ENCODE measurements at places on chromosomes 1 and 21.
A peak's percentile ranks its signal among the peaks of the same experiment; 100 is the strongest.

DNA sequence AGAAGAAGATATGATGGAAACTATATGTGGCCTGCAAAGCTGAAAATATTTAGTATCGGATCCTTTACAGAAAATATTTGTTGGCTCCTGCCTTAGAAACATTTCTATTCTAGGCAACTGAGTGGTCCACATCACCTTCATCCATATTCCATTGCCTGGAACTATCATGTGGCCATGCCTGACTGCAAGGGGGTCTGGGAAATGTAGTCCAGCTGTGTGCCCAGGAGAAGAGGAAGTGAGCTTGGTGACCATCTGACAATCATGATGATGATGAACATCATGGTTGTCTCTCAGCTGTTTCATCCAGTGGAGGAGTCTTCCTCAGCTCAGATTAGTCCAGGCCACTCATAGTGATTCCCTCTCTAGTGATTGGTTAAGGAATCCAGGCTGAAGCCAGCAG is 61.8 kb upstream of the IFNLR1 start:
- DNase-seq: peak; percentile 14
- H3K4me3 ChIP-seq: no peak overlapping the region
- H3K27me3 ChIP-seq: no peaks in the 10 kb centered on the region
- no peaks in the 10 kb centered on the region for H3K36me3 ChIP-seq
- H3K27ac ChIP-seq: no peak overlapping the region

DNA sequence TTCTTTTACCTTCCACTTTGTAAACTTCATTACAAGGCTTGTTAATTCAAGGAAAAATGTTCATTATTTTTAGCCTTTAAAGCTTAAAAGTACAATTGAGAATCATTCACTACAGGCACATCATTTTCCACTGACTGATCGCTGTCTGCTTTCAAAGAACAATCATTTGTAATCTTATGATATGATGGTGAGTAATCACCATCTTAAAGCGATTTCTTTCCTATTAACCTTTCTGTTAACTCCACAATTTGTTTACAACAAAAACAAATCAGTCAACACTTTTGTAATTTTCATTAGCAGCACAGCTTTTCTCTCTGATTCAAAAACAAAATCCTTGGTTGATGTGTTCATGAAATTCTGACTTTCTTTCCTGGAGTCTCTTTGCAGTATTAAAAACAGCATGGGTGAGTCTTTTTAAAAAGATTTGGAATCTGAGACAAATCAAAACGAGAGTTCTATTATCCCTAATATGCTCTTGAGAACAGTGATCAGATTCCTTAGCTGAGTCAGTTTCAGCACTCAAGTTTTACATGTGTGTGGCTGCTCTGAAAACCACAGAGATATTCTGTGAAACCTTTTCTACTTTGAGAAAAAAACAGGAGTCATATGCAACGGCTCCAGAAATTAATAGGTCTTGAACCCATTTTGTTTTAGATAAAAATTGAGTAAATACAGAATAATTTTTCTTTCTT is 145.8 kb upstream of the TMPRSS15 start:
- H3K4me3 ChIP-seq: no peak overlapping the region
- no peaks in the 10 kb centered on the region for H3K4me1 ChIP-seq
- no peak overlapping the region for H3K27ac ChIP-seq
- H3K27me3 ChIP-seq: no peaks in the 10 kb centered on the region
- DNase-seq: no peak

DNA sequence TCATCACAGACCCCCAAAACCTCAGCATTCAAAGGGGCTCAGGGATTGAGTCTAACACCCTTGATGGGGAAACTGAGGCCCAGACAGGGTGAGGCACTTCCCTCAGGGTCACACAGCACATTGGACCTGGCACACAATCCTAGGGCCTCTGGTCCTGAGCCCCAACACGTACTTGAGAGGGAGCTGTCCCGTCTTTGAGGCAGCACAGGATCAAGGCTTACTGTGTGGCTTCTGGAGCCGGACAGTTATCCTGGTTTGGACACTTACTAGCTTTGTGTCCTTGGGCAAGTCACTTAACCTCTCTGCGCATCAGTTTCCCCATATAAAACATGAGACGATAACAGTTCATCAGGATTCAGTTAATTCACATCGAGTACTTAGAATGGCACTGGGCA is 26.5 kb downstream of the RUNX3 start:
- no peaks in the 10 kb centered on the region for H3K4me1 ChIP-seq
- H3K27me3 ChIP-seq: no peaks in the 10 kb centered on the region
- no peak overlapping the region for H3K27ac ChIP-seq
- no peak for DNase-seq

GRCh38 chr1:59404796-59405195 is 107.9 kb downstream of the FGGY start:
- DNase-seq: peak; percentile 45
- H3K27me3 ChIP-seq: no peaks in the 10 kb centered on the region
- no peak overlapping the region for H3K4me3 ChIP-seq
- H3K36me3 ChIP-seq: no peaks in the 10 kb centered on the region

GRCh38 chr1:62407398-62408009 is 29.3 kb upstream of the USP1 start:
- no peaks in the 10 kb centered on the region for H3K4me1 ChIP-seq
- H3K27me3 ChIP-seq: peaks cover 3% of the 10 kb centered on the region
- peak; percentile 73 for DNase-seq
- H3K36me3 ChIP-seq: no peaks in the 10 kb centered on the region

Measured in A673 (cell line).